Fibroblast of the aortic adventitia (primary cell): ENCODE measurements at places on chromosomes 7 and 10. TPM values are rescaled to one million over a fixed set of nuclear protein-coding genes. Genes with fewer than 3 reads are reported as not detected.

DNA sequence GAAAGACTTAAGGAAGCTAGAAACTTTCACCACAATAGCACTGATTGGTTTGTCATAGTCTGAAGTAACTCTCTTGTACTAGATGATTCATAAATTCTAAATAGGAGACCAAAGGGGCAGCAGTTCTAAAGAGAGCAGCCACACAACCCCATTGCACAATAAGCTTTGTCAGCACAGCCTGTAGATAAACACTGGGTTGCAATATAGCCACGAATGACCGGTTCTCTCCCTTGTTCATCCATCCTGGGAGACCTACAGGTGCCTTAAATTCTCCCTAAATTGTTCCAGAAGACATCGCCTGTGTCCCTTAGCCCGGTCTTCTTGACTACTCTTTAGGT, 167.0 kb downstream of the SNX13 start:
- peak; percentile 89 for DNase-seq

GRCh38 chr10:86100581-86101061, 266.0 kb downstream of the GRID1 start:
- DNase-seq, result peak; percentile 1

DNA sequence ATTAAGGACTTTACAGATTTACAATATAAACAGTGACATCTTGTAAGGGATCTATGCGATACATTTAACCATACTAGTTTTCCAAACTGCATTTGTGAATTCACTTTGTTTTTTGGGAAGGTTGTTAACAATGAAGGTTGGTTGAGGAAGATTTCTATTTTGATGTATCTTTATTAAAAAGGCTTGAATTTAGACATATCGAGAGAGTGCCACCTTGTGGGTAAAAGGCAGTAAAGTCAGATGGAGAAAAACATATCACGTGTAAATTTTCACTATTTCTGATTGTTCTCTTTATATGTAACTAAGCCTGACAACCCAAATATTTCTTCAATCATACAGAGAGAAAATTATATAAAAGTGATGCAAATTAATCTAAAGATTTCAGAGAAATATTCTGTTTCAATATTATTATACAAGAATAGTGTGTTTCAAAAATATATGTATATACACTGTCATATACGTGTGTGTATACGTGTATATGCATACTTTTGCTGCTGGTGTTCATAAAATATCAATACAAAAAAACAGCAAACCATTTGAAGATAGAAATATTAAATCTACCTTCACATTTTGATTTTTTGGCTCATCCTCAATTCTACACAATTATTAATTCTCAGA, 988.6 kb downstream of the SORCS1 start:
- peak; percentile 29 for DNase-seq

- peak; percentile 56 for DNase-seq
These were observed 172.9 kb downstream of the TMEM26 start for GRCh38 chr10:61280303-61280702.

The ELOVL3 gene
- total RNA-seq, result 0.09 TPM in 1 of 2 replicates, not detected in the other
